ENCODE measurements at places on chromosomes 1 and 21.

DNA sequence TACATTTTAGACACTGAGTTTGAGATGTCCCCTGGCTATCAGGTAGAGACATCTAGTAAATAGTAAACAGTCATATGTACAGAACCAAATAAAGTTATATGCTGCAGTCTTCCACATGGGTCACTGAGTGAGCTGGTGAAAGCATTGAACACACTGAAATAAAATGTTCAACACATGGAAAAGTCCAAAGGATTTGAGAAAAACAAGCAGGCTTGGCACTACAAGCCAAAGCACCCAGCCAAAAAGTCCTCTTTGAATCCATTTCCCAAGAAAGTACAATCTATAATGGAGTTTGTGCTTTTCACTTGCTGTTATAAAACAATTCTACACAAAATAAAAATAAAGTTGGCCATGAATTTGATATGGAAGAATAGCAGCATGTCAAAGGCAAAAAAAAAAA, 135.4 kb downstream of the NR5A2 start:
- no peak for DNase-seq

DNA sequence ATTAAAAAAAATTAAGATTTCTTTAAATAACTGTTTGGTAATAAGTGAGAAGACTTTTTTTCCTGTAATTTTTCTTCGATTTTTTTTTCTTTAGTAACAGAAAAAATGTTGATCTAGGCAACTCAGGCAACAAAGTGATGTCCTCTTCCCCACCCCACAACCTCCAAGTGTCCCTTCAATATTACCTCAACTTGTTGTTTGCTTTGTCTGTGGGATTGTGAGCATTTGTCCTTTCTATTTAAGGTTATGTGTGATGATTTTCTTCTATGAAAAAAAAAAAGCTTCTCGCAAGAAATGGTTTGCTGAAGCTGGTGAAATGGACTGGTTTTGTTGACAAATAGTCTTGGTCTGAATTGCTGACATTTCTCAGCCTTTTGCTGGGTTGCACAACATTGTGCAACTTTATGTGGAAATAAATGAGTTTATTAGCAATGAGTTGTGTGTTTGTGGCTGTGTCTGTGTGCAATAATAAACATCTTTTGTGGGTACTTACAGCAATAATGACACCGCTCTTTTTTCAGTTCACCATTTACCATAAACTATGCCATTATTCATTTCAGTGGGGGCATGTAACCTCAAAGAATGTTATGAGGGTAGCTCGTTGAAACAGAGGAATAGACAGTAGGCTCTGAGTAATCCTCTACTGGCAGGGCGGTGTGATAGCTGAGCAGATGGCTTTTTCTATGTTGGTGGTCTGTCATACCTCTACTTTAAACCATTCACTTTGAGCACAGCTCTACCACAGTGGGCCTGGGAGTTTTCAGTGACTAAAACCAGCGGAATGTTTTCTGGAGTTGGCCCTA, 218.4 kb downstream of the HLX start:
- DNase-seq = no peak

DNA sequence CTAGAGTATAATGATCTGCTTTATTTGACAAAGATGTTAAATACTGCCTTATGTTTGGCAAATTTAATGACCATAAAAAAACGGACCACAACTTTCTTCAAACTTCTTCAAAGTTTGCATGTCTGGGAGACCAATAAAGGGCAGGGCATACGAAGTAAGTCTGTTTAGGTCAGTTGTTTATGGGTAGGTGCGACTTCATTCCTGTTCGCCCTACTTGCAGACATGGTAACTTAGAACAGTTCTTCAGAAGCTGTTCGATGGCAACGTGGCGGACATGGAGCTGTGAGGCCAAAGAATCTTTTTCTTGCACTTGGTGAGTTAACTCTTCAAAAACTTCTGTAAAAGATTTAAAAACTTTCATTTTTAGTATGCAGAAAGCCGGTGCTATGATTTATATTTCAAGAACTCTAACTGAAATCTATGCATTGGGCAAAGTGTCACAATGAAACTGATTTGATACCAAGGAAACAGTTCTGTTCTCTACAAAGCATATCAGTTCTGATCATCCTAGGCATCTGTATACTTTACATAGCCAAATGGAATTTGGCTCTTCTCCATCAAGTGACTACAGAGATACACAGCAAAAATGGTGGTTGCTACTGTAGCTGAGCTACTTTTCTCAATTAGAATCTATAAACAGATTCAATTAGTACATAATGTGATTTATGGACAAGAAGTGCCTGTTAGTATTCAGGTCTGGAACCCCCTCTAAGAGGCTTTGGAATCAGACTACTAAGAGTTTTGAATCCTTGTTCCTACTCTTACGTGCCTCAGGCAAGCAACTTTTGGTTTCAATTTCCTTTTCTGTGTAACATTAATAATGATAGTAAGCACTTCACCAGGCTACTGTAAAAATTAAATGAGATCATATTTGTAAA, 25.7 kb downstream of the C21orf91 start:
- DNase-seq = no peak

- DNase-seq = peak; percentile 53
These were observed 23.1 kb upstream of the DYNLT5 start for GRCh38 chr1:66729119-66729518.

DNA sequence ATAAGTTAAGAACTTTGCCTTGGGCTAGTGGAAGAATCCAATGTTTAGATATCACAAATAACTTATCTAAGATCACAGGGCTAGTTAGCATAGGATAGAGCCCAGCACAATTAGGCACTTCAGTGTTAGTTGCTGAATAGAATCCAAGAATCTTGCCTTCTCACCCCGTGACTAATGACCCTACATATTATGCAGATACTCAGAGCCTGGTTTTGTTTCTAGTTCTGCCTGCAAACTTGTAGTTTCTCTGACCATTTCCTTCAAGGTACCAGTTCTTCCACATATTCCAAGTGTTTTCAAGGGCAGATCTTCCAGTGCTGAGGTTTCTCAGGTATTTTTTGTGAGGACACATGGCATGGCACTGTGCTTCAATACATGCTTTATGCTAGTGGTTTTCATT, 239.3 kb downstream of the KCNK2 start:
- DNase-seq = no peak

DNA sequence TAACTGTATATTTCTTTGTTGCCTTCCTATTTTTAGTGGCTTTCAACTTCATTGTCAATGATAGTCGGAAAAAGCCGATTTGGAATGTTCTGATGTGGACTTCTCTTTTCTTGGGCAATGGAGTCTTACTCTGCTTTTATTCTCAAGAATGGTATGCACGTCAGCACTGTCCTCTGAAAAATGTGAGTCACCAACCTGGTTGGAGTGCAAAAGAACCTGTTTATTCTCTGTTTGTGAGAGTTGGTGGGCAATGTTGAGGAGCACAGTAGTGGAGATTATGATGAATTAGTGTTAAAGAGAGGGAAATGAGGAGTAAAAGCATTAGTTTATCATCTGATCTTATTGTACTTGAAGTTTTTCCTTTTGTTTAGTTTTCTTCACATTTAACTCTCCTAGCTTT, 14.5 kb upstream of the AXDND1 start:
- no peak for DNase-seq

- no peak for DNase-seq
These were observed 15.3 kb downstream of the CLCC1 start for GRCh38 chr1:108947871-108948525.

GRCh38 chr1:185297982-185298381, 19.1 kb downstream of the IVNS1ABP start:
- DNase-seq = no peak

DNA sequence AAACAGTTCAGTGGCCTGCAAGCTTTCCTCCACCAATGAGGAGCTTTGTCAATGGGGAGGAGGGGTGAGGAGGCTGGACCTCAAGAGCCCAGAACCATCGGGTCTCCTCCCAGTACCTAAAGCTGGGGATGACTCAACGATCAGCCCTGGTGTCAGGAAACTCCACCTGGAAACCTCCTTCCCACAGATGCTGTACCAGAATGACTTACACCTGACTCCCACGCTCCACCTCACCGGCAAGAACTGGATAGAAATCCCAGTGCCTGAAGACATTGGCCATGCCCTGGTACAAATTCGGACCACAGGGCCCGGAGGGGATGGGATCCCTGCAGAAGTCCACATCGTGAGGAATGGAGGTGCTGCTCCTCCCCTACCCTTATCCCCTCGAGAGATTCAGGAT, 11.4 kb downstream of the TMEM81 start:
- no peak for DNase-seq

DNA sequence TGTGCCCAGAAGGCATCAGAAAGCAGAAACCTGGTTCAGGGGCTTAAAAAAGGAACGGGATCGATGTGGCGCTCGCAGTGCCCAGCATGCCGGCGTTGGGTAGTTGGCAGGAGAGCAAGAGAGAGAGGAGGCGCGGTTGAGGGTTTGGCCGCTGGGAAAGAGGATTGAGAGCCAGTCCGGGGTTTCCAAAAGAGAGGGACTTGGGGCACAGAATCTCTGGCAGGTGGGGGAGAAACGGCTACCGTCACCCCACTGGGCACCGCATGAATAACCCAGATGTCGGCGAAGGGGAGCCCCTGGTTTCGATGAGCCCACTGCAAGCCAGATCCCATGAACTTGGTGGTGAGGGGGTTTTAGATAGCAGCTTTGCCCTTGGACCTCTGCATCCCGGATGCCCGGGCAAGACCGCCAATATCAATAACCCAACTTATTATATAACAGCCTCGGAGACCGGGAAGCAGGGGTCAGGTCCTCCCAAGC, 60.4 kb upstream of the ACOT11 start:
- DNase-seq = no peak

DNA sequence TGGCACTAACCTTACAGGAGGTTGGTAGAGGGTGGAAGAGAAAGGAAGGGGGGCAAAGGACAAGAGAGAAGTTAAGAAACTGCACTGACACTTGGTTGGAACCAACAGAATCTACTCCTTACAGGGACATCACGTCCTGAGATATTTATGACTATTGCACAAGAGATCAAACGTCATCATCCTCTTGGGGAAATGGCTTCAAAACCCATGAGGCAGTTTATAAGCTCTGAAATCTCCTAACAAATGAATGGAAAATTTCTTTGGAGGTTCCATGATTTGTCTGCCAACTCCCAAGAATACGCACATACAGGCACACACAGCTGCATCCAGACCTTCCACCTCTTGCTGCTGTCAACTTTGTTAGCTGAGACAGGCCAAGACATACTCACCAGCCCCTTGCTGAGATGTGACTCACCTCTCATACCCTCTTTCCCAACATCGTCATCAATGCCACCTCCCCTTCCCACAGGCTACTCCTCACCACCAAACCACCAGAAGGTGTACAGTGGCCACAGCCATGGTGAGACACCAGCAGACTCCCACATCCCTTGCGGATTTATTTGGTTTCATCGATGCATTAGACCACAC, 135.5 kb downstream of the SETD4 start:
- no peak for DNase-seq

- no peak for DNase-seq
These were observed 44.9 kb downstream of the RAB3B start for GRCh38 chr1:51945591-51945990.

- no peak for DNase-seq
These were observed 577.5 kb downstream of the USP25 start for GRCh38 chr21:16307256-16307655.

GRCh38 chr1:39639305-39640130, at the start of gene HEYL:
HEYL (minus strand) TSS chr1:39639643; CDS start chr1:39639625, 18 bp downstream.
- peak; percentile 59 for DNase-seq

- DNase-seq = no peak
These were observed 160.4 kb upstream of the SYT6 start for GRCh38 chr1:114314098-114314497.

DNA sequence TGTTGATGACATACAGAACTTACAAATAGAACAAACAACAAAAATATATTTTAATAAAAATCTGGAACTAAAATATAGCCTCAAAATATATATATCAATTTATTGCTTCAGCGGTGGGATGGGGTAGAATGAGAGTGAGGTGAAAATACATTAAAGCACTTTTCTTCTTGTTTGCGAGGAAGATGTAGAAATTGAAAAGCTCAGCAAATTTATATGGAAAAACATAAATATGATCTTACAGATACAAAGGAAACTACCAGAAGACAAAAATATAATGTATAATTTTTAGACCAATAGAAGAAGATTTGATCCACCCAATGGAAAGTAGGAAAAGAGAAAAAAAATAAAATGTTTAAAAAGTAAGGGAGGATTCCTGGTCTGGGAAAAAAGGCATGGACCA, 372.2 kb downstream of the DISC1 start:
- DNase-seq = no peak

- DNase-seq = peak; percentile 70
These were observed 66.3 kb downstream of the CD58 start for GRCh38 chr1:116504308-116505156.

DNA sequence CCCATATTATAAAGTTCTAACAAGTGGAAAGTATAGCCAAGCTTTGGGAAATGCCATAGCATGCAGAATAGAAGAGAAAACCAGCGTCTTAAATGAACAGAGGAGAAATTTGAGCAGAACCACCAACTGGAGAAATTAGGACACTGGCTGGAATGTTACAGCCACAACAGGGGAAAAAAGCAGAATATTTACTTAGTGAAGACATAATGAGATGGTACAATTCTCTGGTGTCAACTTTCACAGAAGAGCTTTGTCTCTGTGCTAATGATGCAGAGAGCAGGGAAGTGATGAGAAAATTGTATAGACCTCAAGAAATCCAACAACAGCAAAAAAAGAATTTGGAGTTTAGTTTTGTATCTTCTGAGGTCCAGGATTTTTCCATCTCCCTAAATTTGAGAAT, 249.7 kb downstream of the KIF26B start:
- no peak for DNase-seq

DNA sequence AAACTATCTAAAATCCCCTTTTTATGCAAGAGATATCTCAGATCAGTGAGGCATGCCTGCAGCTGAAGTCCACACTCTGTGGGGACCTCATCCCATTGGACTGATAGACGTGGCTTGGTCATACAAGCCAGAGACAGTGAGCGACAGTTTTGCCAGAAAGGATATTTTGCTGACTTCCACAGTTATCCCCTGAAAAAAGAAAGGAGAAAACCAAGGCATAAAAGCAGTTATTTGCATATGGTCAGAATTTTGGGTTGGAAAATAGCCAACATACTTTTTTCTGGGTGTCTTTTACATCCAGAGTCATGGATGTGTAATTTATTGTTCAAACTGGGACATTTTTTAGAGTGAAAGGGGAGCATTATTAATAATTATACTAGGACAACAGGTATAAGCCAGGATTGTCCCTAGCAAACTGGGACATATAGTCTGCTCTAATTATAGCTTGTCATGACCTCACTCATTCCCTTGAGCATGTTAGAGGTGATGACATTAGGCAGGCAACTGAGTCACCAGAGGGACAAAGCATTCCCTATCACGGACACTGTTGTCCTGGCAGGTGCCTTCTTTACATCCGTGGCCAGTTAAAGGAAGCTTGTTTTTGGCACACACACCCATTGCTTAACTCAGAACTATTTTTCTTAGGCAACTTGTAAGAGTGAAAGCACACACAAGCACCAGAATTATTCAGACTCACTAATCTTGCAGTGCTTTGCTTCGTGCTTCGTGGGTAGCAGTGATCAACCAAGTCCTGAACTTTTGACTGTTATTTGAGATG, 65.5 kb downstream of the PRRX1 start:
- DNase-seq = no peak
